ENCODE measurements at places on chromosomes 6 and 20. TPM values are rescaled to one million over a fixed set of nuclear protein-coding genes. Genes with fewer than 3 reads are reported as not detected.

Gene GSTA1
- total RNA-seq, result not detected

Gene SIRPB2
- total RNA-seq, result 0.48 TPM

Gene LTA
- total RNA-seq, result not detected

Gene NTSR1
- total RNA-seq, result 2.8 TPM

Gene CPNE5
- total RNA-seq, result not detected

Gene MMP24
- total RNA-seq, result 0.03 TPM

Gene RAB44
- total RNA-seq, result not detected

Gene FAM217B
- total RNA-seq, result 13.7 TPM

Gene JPH2
- total RNA-seq, result 7.8 TPM

Gene RSPO4
- not detected for total RNA-seq

Gene PTP4A1
- total RNA-seq, result 78.5 TPM

Gene IL17A
- not detected for total RNA-seq

Gene TNFRSF21
- 100 TPM for total RNA-seq

Gene GABRR2
- total RNA-seq, result not detected

Gene CST4
- not detected for total RNA-seq

Gene HLA-DRB5
- total RNA-seq, result not detected

Gene ARMC2
- total RNA-seq, result 3.0 TPM

Gene STMND1
- total RNA-seq, result not detected

Gene TGM3
- not detected for total RNA-seq

Gene TNXB
- 0.31 TPM for total RNA-seq

Gene VGLL2
- total RNA-seq, result not detected

Gene DAAM2
- total RNA-seq, result 0.04 TPM

Gene MYMX
- total RNA-seq, result not detected

Gene CCN6
- total RNA-seq, result 0.11 TPM

Gene CST11
- total RNA-seq, result not detected

Gene HLA-DRA
- total RNA-seq, result not detected

Gene NMBR
- not detected for total RNA-seq

Gene LY6G6D
- total RNA-seq, result not detected

Gene WFDC8
- total RNA-seq, result not detected

Gene STX7
- 37.9 TPM for total RNA-seq

Gene ADGRF4
- 2.8 TPM for total RNA-seq

Gene NKAIN2
- not detected for total RNA-seq

Gene ROS1
- not detected for total RNA-seq

Gene OR12D3
- not detected for total RNA-seq

Gene TBXT
- total RNA-seq, result not detected

Gene SPATA25
- 0.44 TPM for total RNA-seq

Gene GHRH
- total RNA-seq, result not detected

Gene LAMA2
- 0.92 TPM for total RNA-seq

Gene VSX1
- not detected for total RNA-seq

Gene ULBP1
- total RNA-seq, result 6.4 TPM

Gene ELOVL2
- total RNA-seq, result 0.18 TPM

Gene TMEM14B
- 109 TPM for total RNA-seq

Gene PPP1R3D
- total RNA-seq, result 7.8 TPM

Gene GNAS-AS1
- 0.63 TPM for total RNA-seq

Gene MOG
- not detected for total RNA-seq

Gene CGA
- not detected for total RNA-seq

Gene MICB
- 37.6 TPM for total RNA-seq

Gene SLC52A3
- 2.1 TPM for total RNA-seq

Gene TAGAP
- 0.07 TPM for total RNA-seq

Gene OR2H1
- not detected for total RNA-seq

Gene LBP
- not detected for total RNA-seq

Gene TP53TG5
- not detected for total RNA-seq

Gene HFE
- total RNA-seq, result 13.2 TPM

Gene TTK
- total RNA-seq, result 38.8 TPM

Gene SLC39A7
- total RNA-seq, result 72.4 TPM

Gene TMEM170B
- 0.03 TPM for total RNA-seq
